8988T (cell line): ENCODE measurements at places on chromosomes 7 and 10.

DNA sequence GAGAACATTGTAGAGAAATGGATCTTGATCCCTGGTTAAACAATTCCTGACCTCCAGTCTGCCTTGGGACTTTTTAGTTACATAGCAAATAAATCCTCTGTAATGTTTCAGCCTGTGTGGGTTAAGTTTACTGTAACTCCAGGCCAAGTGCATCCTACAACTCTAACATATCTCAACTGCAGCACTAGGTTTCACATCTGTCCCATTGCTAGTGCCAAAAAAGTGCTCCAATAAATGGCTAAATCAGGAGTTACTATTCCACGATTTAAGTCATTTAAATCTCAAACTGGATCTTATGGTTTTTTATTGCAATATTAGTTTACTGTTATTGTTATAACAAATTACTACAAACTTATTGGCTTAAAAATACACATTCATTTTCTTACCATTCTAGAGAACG is 479.6 kb downstream of the GPAM start:
- no peak for DNase-seq

DNA sequence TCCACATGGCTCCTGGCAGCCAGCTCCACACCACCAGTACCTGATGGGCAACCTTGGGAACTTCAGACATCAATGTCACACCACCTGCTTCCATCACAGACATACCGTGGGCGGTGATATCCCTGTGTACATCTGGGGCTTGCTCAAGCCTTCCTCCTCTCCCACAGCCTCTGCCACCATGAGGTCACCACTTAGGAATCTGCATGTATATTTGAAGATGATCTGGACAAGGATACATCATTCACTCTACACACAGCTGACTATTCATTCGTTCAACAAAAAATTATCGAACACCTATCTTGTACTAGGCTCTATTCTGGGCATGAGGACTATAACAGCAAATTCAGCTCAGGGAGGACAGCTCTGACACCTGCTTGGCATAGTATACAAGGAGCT is 6.8 kb downstream of the DLG5 start:
- peak; percentile 64 for DNase-seq

- DNase-seq, result no peak
Observed at GRCh38 chr7:91618776-91619765, 261.4 kb downstream of the MTERF1 start.

- no peak for DNase-seq
Observed at GRCh38 chr7:124440081-124440480, 325.5 kb downstream of the GPR37 start.

DNA sequence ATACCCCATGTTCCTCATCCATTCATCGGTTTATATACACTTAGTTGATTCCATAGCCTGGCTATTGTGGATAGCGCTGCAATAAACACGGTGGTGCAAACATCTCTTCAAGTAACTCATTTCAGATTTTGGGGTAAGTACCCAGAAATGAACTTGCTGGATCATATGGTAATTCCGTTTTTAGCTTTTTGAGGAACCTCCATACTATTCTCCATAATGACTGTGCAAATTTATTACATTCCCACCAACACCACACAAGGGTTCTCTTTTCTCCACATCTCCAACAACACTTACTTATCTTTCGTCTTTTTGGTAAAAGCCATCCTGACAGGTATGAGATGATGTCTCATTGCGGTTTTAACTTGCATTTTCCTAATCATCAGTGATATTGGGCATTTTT is 3.7 kb downstream of the NPFFR1 start:
- DNase-seq, result no peak

GRCh38 chr10:121683366-121683765 is 85.1 kb upstream of the FGFR2 start:
- no peak for DNase-seq

DNA sequence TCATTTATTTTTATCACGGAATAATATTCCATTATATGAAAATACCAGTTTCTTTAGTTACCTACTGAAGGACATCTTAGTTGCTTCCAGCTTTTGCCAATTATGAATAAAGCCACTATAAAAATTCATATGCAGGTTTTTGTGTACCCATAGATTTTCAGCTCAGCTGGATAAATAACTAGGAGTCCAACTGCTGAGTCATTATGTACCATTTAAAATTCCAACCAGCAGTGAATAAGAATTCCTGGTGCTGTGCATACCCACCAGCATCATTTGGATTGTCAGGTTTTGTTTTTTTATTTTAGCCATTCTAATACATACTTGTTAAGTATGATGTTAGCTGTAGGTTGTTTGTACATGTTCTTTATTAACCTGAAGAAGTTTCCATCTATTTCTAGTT is 14.5 kb downstream of the FAM24B start:
- DNase-seq, result no peak

GRCh38 chr10:57119684-57120083 is 758.6 kb upstream of the ZWINT start:
- no peak for DNase-seq

- no peak for DNase-seq
Observed at GRCh38 chr10:101364721-101365120, 10.8 kb downstream of the BTRC start.

- DNase-seq, result no peak
Observed at GRCh38 chr7:1331561-1332467, 99.1 kb downstream of the UNCX start.

DNA sequence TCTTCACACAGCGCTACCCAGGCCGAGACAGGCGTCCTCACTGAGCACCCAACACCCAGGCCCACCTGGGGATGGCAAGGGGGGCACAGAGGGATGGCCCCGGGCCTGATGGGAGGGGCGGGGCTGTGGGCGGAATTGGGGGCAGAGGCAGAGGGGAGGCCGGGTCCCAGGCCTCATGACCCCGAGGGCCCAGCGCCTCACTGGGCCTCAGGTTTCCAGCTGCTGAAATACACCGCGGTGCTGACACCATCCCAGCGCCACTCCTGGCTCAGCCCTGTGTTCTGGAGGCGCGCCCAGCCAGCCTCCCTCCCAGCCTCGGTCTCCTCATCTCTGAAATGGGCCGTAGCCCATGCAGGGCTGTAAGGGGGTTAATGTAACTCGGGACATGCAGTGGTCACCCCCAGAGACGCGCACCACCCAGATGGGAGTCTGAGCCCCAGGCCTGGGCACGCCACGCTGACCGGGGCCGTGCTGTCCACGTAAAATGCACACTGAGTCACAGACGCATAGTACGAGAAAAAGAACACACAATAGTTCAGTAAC is 82.3 kb downstream of the UNCX start:
- DNase-seq, result no peak

DNA sequence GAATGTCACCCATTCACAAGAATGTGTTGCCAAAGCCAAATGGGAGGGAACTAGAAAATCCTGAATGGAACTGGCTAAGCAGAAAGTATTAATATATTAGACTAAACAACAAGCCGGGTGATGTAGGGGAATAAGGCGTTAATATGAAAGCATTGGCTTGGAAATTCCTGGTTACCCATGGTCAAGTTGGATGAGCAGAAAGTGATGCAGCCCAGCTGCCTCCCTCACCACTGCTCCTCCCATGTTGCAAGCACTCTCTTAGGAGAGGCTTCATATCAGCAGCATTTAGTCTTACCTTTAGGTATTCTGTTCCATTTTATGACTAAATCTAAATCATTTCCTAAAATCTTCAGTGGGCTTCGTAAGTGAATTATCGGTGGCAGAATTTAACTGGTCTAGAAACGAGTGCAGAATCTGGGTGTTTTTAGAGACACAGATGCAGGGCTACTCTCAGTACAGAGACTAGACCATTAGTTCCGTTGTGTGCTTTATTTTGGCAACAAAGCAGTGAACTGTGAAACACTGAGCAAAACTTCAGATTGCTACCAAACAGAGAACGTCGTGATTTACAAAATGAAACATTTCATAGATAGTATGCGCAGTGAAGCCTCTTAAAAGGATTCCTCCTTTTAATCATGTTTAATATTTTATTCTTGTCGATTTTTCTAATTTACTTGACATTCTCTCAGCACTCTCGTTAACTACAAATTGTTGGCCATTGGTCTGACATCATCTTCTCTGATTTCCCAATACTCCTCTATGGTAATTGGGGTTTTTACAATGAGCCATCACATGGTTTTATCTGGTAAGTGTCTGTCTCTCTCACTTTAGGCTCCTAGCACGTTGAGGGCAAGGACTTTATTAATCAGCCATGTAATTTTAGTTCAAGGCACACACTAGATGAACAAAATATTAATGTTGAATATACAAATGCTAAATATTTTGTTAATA is 22.0 kb upstream of the HGF start:
- DNase-seq, result no peak

- DNase-seq, result no peak
Observed at GRCh38 chr7:64999165-65000004, 7.1 kb downstream of the ERV3-1 start.
